ENCODE measurements at places on chromosomes 3 and 15. TPM values are rescaled to one million over a fixed set of nuclear protein-coding genes. Genes with fewer than 3 reads are reported as not detected.

WDR72 gene
- not detected for total RNA-seq

GRCh38 chr3:9913601-9914000 lies 3.3 kb upstream of the IL17RC start:
- DNase-seq, result no peak

- DNase-seq, result no peak
Measured at GRCh38 chr15:83163032-83163431, 44.6 kb downstream of the HDGFL3 start.

DNA sequence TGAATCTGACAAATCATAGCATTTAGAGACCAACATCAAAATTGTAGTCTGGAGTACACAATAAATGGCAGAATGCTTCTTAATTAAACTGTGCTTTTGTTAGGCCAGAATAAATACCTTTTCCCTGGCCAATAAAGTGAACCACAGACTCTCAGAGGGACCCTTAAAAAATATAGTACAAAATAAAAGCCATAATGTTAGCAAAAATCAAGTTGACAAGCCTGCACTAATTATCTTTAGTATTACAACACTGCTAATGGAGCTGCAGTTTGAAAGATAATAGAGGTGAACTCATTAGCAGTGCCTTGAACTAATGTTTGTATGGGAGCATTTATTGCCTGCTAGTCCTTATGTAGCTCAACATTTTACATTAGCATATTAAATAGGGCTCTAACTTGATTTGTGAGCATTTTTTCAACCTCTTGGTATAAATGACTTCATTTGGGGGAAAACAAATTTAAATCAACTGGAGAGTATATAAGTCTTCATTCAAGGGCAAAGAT lies 801.3 kb downstream of the EPHA3 start:
- DNase-seq, result no peak

GRCh38 chr15:98700519-98700918 lies 52.2 kb downstream of the IGF1R start:
- DNase-seq, result no peak

CHCHD4 gene
- 10.4 TPM for total RNA-seq

GRCh38 chr3:73475717-73476116 lies 149.0 kb downstream of the PDZRN3 start:
- no peak for DNase-seq
